Fibroblast of skin of right biceps (primary cell): ENCODE measurements at places on chromosomes 7 and 10.

- no peak for DNase-seq
Measured at GRCh38 chr7:100817097-100817496, 10.2 kb downstream of the EPHB4 start.

DNA sequence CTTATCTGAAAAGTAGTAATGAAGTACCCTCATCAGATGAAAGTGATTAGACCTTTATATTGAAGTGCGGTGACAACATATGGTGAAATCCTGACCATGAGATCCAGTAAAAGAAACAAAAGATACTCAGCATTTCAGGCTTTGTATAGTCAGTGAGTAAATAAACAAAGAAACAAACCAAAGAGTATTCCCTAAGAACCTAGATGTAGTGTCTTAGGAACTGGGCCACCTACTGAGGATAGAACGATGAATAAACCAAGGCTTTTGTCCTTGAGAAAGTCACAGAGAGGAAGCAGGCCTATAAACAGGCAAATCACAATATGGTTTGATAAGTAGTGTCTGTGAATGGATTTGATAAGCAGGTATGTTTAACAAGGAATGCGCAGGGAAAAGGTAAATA, 46.2 kb downstream of the ZNF277 start:
- no peak for DNase-seq

DNA sequence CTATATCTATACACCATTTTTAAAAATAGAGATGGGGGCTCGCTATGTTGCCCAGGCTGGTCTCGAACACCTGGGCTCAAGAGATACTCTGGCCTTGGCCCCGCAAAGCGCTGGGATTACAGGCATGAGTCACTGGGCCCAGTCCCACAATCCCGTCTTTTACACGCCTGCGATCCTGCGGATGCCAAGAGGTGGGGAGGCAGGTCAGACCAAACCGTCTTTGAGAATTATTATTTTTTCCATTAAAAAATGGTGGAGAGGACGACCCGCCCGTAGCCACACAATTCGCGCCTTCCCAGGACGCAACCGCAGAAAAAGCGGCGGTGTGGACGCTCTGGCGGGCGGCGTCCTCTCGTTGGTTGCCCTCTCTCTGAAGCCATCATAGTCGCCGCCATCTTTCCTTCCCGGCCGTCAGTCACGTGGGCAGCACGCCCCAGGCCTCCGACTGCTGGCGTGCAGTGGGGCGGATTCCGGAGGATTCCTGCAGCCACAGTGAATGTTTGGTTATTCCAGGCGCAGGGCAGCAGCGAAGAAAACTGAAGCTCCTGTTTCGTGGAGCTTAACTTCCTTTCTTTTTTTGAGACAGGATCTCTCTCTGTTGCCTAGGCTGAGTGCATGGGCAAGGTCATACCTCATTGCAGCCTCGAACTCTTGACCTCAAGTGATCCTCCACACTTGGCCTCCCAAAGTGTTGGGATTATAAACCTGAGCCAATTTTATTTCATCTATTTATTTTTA, 9.9 kb upstream of the EPHB4 start:
- DNase-seq, result peak; percentile 94

DNA sequence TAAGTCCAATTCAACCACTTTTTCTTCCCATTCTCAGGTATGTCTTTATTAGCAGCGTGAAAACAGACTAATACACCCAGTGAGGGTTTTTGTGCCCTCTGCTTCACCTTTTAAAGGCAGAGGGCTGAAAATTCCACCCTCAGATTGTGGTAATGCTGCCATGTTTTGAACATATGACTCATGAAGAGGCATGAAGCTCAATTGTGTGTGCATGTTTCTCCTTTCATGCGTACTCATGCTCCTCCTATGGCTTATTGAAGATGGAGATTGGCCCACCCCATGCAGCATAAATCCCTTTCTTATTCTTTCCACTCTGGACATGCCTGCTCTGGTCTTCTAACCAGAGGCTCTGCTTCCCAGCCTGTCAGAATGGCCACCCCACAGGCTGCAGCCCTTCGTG, 168.0 kb upstream of the PRKCQ start:
- peak; percentile 48 for DNase-seq
